ENCODE measurements at places on chromosomes 4 and X.

DNA sequence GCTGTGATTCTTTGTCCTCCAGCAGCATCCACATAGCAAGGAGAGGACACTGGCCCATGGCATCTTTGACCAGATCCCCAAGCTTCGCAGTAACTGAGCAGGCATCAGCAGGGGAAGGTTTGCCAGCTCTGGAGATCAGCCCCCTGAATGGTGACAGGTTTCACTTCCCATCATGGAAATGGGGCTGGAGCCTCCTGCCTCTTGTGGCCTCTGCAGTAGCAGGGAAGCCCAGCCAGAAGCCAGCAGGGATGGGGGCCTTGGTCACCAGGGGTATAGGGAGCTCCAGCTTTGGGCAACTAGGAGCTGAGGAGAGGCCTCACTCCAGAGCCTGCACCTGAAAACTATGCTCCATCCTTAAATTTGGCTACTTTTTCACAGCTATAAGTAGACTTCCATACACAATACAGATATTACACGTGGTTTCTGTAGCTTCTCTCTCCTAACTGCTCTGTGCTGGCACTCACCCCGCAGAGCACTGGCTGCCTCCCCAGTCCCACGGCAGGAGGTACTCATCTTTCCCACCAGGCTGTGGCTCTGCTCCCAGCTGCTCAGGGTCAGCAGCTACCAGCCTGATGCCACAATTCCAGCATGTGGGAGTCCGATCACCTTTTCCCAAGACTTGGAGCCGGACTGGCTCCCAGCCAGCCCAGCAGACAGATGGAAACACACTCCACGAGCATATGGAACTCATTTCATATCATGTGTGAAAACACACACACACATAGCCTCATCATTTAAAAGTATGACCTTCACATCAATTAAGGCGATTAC is 2.8 kb downstream of the TMEM271 start:
- DNase-seq: no peak

- DNase-seq: no peak
These were observed 60.2 kb downstream of the BANK1 start for GRCh38 chr4:101850698-101851097.

GRCh38 chrX:25007059-25008053 is 8.4 kb downstream of the ARX start:
- no peak for DNase-seq

DNA sequence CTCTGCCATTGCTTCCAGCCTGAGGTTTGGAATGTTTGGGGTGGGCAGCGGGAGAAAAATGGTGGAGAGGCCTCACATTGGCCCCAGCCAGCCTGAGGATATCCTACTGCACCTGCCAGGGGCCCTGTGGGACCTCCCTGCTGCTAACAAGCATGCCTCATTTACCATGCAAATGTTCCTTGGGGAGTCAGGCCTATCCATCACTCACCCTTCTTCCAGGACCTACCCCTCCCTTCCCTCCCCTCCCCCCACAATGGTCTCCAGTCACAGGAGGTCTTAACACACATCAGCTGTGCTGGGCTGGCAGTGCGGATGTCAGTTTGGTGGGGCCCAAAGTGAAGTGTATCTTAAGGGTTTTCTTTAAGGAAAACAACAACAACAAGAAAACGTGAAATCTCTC is 139.2 kb downstream of the SHOX start:
- no peak for DNase-seq

GRCh38 chr4:107837317-107837716 is 12.6 kb downstream of the SGMS2 start:
- no peak for DNase-seq

DNA sequence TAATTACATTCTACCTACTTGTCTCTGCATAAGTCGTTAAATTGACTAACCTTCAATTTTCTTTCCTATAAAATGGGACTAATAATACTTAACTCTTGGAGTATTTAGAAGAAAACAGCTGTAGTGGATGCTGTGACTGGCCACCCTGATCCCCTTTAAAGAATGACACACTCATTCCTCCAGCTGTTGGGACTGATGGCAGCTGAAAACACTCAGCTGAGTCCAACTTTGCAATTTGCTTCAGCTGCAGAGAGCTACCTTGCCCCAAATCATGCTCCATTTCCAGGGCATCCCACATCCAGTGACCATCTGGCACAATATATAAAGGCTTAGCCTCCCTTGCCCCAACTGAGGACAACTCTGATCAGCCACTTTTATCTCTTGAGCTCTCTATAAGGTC is 89.1 kb downstream of the MID1IP1 start:
- no peak for DNase-seq

- DNase-seq: no peak
These were observed 63.0 kb upstream of the FAM9A start for GRCh38 chrX:8864161-8864560.

DNA sequence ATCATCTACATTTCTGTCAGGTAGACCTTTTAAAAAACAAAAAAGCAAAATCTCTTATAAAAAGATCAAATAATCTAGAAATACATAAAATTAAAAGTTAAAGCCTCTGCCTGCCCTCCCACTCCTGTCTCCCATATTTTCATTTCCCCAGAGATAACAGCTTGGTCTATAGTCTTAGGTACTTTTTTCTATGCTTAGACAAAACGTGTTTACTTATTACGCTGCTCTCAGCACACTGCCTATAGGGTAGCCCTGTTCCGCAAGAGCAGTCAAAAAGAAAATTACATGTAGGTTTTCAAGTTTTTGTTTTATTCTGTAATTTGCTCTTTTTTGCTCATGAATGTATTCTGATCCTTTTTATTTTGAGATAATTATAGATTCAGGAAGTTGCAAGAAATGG is 73.3 kb downstream of the TAF1 start:
- no peak for DNase-seq

- peak; percentile 46 for DNase-seq
These were observed 220.3 kb upstream of the CXCL13 start for GRCh38 chr4:77385124-77385969.

DNA sequence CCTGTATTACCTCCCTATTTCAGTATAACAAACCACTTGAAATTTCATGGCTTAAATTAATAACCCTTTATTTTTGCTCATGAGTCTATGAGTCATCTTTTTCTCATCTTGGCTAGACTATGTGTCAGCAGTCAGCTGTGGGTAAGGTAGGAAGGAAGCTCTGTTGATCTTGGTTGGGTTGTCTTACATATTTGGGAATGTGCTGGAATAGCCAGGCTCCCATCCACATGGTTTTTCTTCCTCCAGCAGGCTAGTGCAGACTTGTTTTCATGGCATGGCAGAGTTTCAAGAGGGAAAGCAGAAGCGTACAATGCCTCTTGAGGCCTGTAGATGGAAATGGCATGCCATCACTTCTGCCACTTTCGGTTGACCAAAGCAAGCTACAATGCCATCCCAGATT is 89.7 kb downstream of the LINC00632 start:
- no peak for DNase-seq

DNA sequence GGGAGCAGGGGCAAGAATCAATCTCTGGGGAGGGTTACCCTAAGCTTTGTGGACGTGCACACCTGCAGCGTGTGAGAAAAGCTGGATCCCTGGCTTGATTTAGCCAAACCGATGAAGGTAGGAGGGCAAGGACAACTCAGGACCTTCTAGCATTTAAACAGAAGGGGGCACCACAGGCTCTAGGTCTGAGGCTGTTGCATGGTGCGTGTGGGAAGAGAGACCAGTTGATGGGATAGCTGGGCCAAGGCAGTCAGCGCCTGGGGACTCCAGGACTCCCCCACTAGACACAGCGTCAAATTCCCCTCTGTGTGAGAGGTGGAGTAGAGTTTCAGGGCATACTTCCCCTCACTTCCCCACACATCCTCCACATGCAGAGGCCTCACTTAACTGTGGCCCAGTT is 4.3 kb downstream of the GABRQ start:
- no peak for DNase-seq

DNA sequence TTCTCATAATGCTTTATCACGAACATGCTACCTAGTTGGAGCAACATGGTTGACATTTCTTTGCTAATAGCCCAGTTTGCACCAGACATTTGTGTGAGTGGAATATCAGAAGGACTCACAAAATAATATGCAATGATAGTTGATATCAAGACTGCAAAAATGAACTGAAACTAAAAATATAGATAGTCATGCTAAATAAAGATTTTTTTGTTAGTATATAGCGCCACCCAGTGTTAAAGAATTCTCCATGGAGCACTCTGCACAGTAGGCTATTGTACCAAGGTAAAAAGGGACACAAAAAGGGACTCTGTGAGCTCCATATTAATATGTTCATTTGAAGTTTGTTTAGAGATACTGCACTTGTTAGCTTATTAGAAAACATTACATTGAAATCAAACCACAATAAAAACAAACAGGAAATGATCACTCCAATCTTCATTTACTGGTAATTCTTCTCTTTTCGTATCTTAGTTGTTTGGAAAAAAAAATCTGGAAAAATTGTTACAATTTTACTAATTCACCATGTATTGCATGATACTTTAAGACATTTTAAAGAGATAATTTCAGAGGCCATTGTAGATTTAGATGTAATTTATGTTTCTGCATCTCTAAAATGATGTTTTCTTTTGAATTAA is 1509.6 kb downstream of the ADGRL3 start:
- DNase-seq: no peak

DNA sequence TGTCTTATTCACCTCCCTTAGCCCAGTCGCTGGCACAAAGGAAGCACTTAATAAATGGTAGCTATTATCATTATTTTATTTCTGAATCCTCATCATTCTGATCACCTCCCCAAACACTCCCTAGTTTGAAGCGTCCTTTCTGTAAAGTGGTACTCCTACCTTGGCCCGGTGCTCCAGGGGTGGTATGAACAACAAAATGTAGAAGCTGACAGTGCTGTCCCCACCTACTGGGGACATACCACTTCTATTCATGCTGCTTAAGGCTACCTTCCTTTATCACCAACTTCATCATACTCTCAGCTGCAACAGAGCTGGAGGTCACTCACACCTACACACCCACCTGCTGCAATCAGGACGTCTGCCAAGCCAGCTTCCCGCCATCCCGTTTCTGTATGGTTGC is 40.8 kb upstream of the APLN start:
- no peak for DNase-seq

DNA sequence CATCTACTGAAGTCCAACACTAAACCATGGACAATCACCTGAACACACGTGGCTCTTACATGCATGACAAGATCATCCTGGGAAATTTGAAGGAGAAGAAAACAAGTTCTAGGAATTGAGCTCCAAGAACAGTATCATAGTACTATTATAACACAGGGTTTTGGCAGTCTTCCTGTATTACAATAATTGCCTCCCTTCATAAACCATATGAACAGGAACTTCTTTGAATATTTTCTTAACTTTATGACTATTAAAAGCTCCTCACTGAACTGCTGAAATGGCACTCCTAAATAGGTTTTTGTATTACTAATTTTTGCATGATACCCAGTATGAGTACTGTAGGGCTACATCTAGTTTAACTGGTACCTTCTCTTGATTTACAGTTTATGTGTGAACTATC is 130.0 kb downstream of the ZAR1 start:
- DNase-seq: no peak

DNA sequence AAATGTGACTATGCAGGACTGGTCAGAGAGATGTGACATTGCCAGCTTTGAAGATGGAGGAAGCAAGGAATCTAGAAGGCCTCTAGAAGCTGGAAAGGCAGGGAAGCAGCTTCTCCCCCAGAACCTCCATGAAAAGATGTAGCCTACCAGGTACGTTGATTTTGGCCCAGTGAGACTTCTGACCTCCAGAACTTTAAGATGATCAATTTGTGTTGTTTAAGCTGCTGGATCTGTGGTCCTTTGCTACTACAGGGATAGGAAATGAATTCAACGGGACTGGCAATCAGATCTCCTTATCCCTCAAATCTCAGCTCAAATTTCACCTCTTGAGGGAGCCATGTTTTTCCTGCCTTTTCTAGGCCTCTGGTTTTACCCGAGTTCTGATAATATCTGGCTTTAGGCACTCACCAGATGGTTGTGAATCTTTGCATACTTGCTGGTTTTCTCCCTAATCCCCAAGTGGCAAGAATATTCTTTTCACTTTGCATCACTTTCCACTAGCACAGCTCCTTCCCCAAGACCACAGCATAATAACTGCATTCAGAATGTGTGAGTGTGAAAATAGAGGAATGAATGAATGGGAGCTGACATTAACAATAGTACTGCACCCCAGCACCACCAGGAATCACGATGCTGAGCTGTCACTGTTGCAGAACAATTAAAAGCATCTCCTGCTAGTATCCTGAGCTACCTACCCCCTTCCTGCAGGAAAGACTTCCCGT is 25.5 kb upstream of the TMSB4X start:
- DNase-seq: no peak

DNA sequence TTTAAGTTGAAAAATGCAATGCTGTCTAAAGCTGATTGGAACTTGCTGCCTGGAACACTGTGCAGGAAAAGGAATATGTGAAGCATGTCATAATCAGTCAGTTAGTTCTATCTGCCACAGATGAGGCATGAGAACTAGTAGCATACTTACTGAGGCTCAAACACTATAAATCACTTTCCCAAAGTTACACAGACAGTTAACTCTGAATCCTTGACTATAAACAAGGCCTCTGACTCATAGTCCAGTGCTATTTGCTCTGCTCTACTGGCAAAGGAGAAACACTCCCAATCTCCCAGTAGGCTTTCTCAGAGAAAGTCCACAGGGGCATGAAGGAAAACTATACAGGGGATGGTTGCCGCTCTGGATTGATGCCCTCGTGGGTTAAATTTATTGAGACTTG is 2078.4 kb upstream of the TENM3 start:
- DNase-seq: peak; percentile 27

Data from AG09319 (cell line).